Activated CD4-positive, alpha-beta T cell treated with anti-CD3 and anti-CD28 coated beads for 4 hours (primary cell): ENCODE measurements at places on chromosomes 1 and 21.

- DNase-seq = no peak
Observed at GRCh38 chr1:20209471-20209870, 23.2 kb upstream of the PLA2G2C start.

DNA sequence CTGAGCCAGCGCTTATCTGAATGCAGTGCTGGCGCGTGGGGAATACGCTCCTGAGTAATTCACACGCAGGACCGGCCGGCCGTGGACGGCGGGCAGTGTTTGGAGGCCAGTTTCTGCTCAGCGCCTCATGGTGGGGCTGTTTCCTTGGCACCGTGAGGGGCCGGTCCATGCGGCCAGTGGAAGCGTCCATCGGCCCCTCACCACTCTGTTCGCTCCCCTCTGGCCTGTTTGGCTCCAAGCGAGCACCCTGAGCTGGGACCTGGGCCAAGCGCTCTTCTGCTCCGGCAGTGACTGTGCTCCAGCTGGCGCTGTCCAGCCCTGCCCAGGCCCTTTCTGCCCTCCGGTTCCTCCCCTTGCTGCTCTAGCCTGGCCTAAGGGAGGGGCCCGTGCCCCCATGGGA is 16.3 kb upstream of the PLCH2 start:
- no peak for DNase-seq

DNA sequence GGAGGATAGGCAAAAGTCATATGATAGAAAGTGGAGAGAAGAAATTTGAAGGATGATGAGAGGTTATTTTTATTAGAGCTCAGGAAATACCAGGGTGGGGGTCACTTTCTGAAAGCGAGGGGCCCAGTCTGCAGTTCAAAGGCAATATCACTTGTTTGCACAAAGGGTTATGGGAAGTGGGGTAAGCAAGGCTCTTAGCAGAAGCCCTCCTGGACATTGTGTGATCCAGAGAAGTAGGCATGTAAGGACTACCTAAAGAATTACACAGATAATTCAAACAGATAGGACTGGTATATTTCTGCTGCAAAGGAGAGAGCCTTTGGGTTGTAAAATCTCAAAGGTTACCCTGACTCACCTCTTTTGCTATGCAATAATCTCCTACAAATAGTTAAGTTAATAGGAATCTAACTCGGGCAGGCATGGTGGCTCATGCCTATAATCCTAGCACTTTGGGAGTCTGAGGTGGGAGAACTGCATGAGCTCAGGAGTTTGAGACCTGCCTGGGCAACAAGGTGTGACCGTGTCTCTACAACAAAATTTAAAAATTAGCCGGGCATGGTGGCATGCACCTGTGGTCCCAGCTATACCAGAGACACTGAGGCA is 25.2 kb upstream of the PRRC2C start:
- DNase-seq = no peak

- DNase-seq = no peak
Observed at GRCh38 chr1:40919475-40920011, 57.4 kb upstream of the CITED4 start.

GRCh38 chr1:198850196-198850595 is 211.4 kb downstream of the PTPRC start:
- no peak for DNase-seq
